ENCODE measurements at places on chromosomes 5 and 9.

GRCh38 chr9:76395381-76395780 is 1.2 kb upstream of the RFK start:
- peak; percentile 45 for DNase-seq

GRCh38 chr9:98771209-98771874 is 25.0 kb downstream of the ANKS6 start:
- DNase-seq = no peak

DNA sequence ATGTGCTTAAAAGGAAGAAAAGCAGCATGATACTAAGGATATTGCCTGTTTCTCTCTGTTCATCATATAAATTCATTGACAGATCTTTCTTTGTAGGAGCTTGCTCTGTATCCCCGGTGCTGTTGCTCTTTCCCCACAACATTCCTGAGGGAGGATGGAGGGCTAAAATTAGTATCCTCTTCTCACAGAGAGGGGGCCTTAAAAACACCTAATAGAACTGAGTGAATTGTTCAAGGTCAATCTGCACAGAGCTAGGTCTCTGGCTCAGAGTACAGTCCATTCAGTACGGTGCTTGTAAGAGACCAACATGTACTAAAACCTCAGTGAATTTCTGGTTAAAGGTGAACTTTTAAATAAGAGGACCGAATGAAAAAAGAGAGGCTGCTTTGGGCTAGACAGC is 88.7 kb downstream of the PALM2AKAP2 start:
- no peak for DNase-seq

- DNase-seq = peak; percentile 78
These were observed 1.1 kb upstream of the MAT2B start for GRCh38 chr5:163504079-163504931.

- DNase-seq = no peak
These were observed 140.8 kb upstream of the TRPC7 start for GRCh38 chr5:136506131-136506530.

DNA sequence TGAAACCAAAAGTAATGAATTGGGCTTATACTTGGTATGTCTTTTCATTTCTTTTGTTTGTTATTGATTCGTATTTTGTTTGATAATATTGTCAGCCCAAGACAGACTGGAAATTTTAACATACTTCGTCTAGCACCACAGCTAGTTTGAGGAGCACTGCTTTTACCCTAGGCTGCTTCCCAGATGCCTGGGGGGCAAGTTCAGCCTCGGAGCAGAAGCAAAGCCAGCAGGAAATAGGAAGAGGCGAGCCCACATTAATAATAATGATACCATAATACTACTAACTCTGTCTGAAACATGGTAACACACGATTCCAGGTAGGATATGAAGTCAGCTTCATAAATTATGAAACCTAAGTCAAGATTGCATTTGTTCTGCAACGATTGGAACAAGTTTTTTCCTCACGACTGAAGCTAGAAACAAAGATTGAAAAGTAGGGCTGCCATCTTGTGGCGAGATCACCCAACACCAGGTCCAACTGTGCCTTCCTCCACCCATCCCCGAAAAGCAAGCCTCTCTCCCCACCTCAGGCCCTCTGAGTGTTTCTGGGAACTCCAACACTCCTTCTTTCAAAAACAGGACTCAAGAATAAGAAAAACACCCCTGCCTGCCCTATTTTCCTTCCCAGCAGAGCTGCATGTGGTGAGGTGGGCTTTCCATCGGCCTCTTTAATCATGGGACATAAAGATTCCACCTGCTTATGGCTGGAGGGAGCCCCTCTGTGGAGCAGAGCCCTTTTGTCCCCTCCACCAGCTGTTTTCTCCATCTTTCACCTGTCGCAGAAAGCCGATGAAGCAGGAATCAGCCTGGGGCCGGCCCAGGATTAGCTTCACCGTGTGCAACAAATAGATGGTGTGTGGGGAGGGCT is 236.4 kb downstream of the CAAP1 start:
- peak; percentile 78 for DNase-seq

GRCh38 chr9:87580941-87581438 is 83.3 kb downstream of the DAPK1 start:
- peak; percentile 65 for DNase-seq

- no peak for DNase-seq
These were observed 77.2 kb upstream of the SPATA31C2 start for GRCh38 chr9:88215196-88216125.

DNA sequence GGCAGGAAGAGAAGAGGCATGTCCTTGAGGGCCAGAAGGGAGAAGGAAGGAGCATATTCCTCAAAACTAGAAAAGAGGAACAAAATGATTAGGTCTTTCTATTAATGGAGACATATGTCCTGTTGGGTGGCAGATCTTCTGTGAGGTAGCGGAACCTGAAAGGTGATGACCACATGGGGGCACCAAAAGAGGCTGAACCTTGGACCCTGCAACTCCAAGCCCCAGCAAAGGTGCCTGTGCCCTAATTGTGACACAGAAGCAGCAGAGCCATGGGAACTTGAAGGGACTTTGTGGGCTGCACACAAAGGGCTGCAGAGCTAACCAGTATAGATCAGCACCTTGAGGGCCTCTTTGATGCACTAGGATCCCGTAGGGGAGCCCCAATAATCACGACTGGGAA is 158.0 kb downstream of the BAAT start:
- DNase-seq = no peak

DNA sequence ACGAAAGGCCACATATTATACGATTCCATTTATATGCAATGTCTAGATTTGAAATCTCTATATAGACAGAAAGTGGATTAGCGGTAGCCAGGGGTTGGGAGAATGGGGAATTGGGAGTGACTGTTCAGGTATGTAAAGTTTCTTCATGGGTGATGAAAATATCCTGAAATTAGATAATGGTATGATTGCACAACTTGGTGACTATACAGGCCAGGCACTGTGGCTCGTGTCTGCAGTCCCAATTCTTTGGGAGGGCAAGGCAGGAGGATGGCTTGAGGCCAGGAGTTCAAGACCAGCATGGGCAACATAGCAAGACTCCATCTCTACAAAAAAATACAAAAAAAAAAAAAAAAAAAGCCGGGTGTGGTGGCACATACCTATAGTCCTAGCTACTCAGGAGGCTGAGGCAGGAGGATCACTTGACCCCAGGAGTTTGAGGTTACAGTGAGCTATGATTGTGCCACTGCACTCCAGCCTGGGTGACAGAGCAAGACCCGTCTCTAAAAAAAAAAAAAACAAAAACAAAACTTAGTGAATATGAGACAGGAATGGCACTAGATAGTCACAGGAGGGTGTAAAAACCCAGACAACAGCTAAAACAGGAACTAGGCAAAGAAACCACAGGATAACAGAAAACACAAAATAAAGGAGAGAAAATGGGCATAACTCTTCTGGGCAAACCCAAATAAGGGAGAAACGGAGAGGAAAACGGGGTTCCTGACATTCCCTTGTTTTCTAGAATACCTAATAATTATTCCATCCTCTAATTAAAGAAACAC is 72.1 kb upstream of the ZNF618 start:
- DNase-seq = peak; percentile 46

DNA sequence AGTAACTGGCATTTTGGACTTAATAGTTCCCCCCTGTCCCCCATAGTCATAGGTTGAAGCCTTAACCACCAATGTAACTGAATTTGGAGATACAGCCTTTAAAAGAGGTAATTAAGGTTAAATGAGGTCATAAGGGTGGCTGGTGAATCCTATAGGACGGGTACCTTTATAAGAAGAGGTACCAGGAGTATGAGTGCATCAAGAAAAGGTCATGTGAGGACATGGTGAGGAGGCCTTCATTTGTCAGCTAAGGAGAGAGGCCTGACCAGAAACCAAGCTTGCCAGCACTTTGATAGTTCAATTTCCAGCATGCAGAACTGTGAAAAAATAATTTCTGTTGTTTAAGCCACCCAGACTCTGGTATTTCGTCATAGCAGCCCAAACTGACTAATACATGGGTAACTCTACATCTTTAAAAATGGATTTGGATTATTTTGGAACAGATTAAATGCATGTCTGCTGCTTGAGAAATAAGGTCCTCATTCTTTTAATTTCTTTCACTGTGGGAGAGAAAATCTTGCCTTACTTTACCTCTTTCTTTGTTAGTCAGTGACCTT is 9.7 kb downstream of the RASA1 start:
- DNase-seq = no peak

- no peak for DNase-seq
These were observed 107.5 kb downstream of the NREP start for GRCh38 chr5:111649516-111649915.

GRCh38 chr5:108260117-108260857 is 121.6 kb downstream of the FBXL17 start:
- DNase-seq = peak; percentile 91

GRCh38 chr9:110029429-110029955 is 178.5 kb downstream of the C9orf152 start:
- DNase-seq = peak; percentile 73

DNA sequence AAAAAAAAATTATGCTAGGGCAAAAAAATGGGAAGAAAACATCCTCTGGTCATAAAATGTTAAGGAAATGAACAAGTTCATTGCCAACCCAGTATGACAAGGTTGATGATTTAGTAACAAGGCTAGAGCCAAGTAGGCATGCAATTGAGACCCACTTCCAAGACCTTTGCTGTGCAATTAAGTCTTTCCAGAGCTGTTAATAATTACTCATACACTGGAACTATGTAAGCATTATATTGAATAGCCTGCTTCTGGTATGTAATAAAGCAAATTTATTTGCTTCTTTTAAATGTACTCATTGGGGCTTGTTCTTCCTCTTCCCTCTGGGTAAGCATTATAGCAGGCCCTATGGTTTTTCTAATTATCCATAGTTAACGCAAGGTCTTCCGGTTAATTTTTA is 32.5 kb upstream of the SNAPC3 start:
- DNase-seq = peak; percentile 13

DNA sequence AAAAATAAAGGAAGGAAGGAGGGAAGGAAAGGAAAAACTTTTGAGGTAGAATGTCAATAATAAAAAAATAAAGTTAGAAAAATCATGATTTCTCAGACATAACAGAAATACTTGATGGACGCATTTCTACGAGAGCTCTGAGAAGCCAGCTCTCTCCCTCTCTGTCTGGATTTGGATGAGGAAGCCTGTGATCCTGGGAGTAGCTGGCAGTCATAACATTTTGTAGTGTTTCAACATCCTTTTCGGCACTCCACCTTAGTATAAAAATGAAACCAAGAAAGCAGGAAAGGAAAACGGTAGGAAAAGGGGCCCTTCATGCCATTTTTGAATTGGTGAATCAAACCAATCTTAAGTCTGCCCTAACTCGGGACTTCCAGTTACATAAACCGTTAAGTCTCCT is 321.3 kb downstream of the EPB41L4A start:
- no peak for DNase-seq

DNA sequence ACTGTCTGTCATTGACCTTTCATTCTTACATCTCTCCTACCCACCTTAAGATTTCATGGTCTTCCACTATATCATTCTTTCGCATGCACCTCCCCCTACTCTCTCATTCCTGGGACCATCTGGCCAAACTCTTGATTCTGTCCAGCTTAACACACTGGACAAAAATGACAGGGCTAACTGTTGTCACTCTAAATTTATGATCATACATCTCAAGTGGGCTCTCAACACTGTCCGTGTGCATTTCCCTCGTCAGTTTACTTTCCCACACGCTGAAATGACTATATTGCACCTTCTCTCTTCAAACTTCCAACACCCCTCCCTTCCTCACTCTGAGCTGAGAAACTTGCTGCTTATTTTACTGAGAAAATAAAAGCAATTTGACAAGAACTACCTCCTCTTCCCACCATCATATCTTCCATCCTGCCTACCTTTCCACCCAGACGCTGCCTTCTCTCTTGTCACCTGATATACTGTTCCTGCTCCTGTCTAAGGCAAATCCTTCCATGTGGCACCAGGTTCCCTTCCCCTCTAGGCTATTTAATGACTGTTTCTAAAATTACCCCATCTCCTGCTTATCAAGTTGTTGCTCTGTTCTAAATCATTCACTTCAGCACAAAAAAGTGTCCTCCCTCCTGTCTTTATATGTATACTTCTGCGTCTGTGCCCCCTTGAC is 8.1 kb upstream of the KLF9 start:
- DNase-seq = no peak

- peak; percentile 88 for DNase-seq
These were observed at the start of gene PANK3 for GRCh38 chr5:168578538-168579487. PANK3 (minus strand) TSS chr5:168579368; CDS start chr5:168579283, 85 bp downstream.

DNA sequence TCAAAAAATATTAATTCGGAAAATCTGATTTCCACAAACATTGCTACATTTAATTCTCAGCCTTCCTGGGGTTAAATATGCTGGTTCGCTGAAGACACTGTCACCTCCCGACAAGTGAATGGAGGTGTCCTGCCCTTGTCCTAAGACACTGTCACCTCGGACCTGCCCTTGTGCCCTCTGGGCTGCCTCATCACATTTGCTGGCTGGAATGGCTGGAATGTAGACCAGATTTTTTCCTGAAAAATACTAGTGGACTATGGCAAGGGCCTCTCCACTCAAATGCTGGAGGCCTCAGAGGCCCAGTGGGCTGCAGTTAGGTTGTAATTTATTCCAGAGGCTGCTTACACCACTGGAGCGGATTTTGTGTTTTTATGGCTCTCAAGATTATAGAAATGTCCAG is 28.2 kb downstream of the CACNA1B start:
- no peak for DNase-seq

DNA sequence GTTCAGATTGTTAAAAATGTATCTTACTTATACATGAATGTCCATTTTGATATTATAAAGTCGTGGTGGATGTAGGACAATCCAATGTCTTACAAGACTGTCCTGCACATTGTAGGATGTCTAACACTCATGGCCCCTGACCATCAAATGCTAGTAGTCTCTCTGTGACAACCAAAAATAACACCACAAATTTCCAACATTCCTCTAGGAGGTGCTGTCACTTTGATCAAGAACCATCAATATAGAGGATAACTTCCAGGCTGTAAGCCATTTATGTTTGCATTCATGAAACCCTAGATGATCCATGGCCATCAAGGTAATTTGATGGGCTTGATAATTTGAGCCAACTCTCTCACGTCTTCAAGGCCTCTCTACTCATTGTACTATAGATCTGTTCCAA is 20.5 kb upstream of the ZFR start:
- no peak for DNase-seq

DNA sequence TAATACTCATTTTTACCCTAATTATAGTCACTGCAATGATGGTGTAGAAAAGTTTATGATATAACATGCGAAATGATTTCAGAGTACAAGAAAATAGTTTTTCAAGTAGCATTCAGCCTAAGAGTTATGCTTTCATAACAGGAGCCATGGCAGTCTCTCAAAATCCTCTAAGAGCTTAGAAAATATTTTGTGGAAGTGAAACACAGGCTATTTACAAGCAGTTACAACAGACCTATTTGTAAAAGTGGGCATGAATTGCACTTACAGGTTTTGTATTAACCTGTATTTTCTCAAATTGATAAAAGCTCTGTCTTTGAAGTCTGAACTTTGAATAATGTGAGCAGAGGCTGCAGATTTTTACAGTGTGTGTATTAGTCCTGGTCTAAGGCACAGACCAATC is 523.3 kb downstream of the LRRC70 start:
- DNase-seq = no peak

GRCh38 chr5:6492934-6493333 is 44.3 kb downstream of the UBE2QL1 start:
- no peak for DNase-seq

DNA sequence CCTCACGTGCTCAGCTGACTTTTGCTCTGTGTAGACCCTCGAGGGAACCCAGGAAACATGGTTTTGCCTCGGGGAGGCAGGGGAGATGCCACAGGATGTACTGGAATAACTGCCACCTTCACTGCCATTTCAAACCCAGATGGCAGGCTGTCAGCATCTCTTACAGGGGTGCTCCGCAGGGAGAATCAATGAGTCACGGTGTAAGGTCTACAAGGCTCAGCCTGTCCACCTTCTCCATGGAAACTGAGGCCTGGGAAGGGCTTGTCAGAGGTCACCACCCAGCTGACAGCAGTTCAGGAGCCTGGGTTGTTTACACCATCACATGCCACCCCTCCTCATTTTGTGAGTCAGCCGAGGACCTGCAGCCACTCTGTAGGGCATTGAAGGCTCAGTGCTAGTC is 30.8 kb downstream of the DAB2IP start:
- no peak for DNase-seq

Measured in OCI-M1 (cell line).